ENCODE measurements at places on chromosomes 16 and 17.

GRCh38 chr16:31216422-31217135 lies at the start of gene PYDC1:
PYDC1 (minus strand) TSS chr16:31217135; CDS start chr16:31217028, 107 bp downstream.
- no peak for DNase-seq

DNA sequence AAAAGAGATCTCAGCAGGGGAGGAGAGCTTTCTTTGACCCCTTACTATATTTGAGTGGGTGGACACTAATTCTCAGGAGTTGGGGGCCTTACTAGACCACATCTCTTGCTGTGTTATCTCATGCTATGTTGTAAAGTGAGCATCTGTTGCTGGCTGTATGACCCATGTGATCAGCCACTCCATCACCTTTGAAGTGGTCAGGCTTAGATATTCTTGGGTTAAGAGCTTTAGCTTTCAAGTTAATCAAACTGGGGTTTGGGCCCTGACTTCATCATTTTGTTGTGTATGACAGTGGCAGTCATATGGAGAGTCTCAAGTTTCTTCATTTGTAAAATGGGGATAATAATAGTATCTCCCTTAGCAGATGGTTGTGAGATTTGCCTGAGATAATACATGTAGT lies 201.1 kb downstream of the FTO start:
- no peak for DNase-seq

GRCh38 chr16:77874347-77874746 lies 86.0 kb downstream of the VAT1L start:
- no peak for DNase-seq

DNA sequence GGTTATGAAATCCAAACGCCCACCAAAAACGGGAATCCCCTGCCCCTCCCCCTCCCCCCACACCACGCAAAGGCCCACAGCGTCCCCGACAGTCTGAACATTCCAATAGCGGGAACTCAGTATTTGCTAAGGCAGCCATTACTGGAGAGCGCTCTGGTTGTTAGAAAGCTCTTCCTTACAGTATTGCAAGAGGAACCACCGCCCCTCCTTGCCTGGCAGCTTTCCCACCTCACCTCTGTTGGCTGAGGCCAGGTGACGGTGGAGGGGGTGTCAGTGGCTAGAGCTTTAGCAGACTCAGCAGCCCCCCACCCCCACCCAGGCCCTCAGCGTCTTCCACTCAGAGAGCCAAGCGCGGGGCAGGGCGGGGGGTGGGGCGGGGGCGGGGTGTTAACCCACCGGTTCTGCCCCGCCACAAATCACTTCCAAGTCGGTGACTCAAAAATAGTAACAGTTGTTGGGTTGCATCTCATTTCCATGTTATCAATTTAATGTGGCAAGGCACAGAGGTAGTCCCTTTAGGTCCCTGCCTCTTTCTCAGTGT lies 2.2 kb upstream of the PLEKHH3 start:
- no peak for DNase-seq

- no peak for DNase-seq
These were observed 6.1 kb upstream of the NLRC5 start for GRCh38 chr16:56983211-56983751.

DNA sequence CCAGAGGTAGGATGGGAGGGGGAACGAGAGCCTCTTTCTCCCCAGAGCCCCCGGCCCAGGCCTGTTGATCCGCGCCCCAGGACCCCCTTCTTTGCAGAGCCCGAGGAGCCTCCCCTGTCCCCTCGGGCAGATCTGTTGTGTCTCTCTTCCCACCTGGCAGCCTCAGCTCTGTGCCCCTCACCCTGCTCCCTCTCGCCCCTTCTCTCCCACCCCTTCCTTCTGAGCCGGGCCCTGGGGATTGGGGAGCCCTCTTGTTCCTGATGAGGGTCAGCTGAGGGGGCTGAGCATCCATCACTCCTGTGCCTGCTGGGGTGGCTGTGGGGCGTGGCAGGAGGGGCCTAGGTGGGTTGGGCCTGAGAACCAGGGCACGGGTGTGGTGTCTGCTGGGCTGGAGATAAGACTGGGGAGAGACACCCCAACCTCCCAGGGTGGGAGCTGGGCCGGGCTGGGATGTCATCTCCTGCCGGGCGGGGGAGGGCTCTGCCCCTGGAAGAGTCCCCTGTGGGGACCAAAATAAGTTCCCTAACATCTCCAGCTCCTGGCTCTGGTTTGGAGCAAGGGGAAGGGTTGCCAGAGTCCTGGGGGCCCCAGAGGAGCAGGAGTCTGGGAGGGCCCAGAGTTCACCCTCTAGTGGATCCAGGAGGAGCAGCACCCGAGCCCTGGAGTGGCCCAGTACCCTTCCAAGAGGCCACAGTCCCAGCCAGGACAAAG lies 65.4 kb downstream of the MRC2 start:
- DNase-seq: no peak

GRCh38 chr16:89534252-89534756 lies 26.1 kb downstream of the SPG7 start:
- no peak for DNase-seq

DNA sequence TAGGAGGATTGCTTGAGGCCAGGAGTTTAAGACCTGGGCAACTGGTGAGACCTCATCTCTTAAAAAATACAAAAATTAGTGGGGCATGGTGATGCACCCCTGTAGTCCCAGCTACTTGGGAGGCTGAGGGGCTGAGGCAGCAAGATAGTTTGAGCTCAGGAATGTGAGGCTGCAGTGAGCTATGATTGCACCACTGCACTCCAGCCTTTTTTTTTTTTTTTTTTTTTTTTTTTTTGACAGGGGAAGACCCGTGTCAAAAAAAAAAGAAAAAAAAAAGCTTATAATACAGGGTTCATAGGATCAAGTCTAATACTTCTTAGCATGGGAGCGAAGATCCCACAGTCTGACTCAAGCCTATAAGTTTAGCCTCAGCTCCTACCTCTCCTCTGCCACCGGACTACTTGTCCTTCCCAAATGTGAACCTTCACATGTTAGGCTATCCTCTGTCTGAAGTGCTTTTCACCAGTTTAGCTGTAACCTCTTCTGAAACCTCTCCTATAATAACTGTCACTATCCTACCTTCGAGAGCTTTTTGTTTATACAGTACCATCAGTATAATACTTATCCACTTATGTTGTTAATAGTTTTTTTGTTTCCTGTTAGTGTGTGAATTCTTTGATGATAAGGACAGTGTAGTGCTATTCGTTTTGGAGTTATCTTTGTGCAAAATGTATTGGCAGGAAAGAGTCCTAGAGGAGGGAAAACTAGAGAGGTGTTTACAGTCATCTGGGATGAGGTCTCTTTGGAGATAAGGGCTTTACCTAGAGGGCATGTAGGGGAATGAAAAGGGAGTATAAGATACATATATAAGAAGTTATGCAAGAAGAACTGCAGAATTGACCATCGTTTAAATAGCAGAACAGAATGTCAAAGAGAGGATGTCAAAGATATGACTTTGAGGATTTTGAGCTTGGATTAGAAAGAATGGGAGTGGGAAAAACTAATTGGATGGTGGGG lies 15.5 kb downstream of the CPD start:
- no peak for DNase-seq

DNA sequence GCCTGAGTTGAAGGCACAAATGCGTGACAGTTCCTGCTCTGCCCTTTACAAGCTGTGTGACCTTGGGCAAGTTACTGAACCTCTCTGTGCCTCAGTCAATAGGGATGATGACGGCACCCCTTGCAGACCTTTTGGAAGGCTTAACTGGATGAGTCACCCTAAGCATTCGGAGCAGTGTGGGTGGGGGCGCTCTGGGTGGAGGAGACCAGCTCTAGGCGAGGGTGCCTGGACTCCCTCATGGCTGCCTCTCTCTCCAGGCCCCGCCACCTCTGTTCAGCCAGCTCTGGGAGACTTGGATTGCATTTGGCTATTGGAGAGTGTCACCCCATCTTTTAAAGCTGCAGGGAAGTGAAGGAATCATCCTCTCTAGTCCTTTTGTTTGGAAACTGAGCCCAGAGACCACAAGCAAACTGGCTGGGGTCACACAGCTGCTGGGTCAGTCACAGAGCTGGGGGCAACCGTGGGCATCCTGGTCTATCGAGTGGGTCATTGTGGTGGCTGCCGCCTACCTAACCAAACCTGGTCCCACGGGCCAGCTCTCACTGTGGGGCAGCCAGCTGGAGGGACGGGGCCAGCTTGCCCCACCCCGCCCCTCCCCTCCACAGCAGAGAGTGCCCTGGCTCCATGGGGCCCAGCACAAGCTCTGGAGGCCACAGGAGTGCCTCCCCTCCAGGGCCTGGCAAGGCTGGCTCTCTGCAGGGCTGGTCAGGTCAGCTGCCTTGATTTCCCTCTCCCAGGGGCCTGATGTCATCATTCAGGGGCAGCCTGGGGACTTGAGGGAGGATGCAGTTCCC lies 20.2 kb upstream of the GSE1 start:
- no peak for DNase-seq

DNA sequence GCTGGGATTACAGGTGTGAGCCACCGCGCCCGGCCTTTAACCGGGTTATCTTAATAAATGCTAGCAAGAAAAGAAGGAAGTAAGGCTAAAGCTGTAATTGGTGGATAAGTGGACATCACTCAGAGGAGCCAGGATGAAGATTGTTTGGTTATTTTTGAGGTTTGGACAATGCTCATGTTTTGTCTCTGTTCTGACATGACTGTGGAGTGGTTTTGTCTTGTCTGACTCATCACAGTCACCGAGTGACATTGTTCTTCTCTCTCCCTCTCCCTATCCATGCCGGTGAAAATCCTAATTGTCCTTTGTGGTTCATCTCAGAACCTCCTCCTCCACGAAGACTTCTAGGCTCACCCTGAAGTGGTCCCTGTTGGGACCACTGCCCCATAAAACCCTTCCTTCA lies 23.5 kb upstream of the GRIN2A start:
- DNase-seq: no peak

DNA sequence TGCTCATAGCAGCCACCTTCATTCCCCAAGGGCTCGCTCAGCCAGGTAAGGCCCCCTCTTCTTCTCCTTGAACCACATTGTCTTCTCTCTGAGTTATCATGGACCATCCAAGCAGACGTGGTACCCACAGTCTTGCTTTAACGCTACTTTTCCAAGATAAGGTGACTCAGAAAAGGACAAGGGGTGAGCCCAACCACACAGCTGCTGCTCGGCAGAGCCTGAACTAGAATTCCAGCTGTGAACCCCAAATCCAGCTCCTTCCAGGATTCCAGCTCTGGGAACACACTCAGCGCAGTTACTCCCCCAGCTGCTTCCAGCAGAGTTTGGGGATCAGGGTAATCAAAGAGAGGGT lies 272 bp downstream of the CCL2 start:
- DNase-seq: no peak

- DNase-seq: no peak
These were observed 49.9 kb upstream of the TANGO6 start for GRCh38 chr16:68793401-68793857.

Data from NK-92 treated with Interleukin-12 subunit alpha and Interleukin-12 subunit beta, amount 100 ng/mL, for 24 hours (cell line).